ENCODE measurements at places on chromosomes 6 and 20. TPM values are rescaled to one million over a fixed set of nuclear protein-coding genes. Genes with fewer than 3 reads are reported as not detected.

- DNase-seq = peak; percentile 24
Observed at GRCh38 chr20:56626367-56627121, 2.6 kb upstream of the TFAP2C start.

DNA sequence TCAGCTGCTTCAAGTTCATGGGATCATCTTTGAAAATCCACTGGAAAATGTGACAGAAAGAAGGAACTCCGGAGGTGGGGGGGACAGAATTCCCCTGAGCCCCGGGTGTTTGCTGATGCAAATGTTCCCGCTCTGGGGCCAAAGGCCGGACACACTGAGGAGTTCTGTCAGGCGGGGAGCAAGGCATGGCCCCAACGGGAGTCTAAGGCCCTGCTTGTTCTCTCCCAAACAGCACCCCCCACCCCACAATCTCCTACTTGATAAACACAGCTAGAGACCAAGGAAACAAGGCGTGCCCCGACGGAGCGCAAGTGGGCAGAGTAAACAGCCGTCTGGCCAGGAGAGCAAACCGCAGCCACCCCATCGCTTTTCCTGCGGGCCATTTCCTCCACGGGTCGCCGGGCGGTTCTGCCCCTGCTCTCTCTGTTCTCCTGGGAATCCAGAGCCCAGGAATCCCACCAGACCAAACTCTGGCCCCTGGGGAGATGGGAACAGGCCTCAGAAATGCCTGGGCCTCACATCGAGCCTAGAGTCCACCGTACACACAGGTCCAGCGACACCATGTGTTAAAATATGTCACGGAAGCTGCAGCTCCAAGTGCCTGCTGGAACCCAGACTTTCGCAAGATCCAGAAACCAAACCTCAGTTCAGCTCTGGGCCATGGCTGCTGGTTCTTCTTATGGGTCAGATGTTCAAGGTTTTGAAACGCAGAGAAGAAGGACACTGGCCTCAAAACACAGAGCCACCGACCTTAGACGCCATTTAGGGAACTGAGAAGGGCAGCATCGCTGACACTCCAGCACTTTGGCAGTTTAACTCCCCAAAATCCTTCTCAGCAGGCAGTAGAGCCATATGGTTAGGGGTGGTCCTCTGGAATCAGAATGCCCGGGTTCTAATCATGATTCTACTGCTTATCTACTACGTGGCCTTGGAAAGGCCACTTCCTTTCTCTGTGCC, 104.2 kb downstream of the PREX1 start:
- peak; percentile 54 for DNase-seq

GRCh38 chr6:163668061-163668426, 253.5 kb downstream of the QKI start:
- no peak for DNase-seq

DNA sequence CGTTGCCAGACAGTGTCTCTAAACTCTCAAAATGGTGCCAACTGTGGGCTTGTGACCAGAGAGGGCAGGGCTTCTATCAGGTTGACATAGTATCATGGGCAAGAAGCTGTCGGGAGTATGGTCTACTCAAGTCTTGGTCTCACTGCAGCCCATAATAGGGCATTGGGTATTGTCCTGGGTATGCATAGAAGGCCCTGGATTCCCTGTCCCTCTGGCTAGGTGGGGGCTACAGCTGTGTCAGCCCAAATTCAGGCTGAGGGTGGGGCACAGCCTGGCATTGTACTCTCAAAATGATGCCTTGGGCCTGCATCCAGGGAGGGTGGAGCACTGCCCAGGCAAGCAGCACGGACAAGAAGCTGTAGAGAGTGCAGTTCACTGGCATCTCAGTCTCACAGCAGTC, 408.8 kb upstream of the MAN1A1 start:
- DNase-seq = no peak

TBXT gene
- not detected for polyA plus RNA-seq

SLC22A16 gene
- polyA plus RNA-seq = not detected

DNA sequence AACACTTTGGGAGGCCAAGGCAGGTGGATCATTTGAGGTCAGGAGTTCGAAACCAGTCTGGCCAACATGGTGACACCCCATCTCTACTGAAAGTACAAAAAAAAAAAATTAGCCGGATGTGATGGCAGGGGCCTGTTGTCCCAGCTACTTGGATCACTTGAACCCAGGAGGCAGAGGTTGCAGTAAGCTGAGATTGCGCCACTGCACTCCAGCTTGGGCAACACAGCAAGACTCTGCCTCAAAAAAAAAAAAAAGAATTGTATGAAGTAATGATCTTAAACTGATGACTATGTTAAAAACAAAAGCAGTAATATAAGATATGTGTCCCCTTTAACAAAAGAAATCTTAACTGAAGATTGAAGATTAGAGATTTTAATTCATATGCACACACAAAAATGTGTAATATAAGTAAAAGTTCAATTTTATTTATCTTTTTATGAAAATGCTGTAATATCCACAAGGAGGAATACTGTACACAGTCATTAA, 29.0 kb upstream of the RUNX2 start:
- DNase-seq = no peak
